Neural crest cell (in vitro differentiated cells): ENCODE measurements at places on chromosomes 3 and 15. TPM values are rescaled to one million over a fixed set of nuclear protein-coding genes. Genes with fewer than 3 reads are reported as not detected.
A peak's percentile ranks its signal among the peaks of the same experiment; 100 is the strongest.

DNA sequence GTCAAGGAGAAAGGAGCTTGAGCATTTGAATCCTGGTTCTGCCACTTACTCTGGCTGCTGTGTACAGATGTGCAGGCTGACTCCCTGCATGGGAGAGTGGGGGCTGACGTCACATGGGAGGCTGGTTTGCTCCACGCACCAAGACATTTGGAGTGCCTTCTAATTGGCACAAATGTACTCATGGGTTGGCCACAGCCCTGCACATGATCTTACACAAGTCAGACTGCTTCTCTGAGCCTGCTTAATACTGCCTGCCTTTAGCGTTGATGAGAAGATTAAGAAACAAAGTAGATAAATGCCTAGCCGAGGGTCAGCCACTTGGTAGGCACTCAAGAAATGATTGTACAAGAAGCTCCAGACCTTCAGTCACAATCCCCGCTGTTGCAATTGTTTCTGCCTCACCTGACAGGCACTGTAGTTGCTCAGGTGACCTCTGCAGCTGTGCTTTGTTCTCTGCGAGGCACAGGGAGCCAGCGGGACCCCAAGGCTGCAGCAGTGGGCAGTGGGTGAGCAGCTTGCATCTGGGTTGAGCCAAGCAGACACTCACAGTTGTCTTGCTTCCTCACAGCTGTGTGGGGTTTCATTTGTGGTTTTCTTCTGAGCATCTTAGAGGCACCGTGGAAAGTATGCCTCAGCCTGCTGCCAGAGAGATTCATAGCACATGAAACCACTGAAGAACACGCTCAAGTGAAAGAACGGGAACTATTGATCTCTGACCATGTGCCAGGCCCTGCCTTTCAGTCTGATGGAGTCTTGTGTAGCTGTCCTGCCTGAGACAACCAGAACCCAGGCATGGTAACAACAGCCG lies 33.1 kb downstream of the GRK7 start:
- H3K4me1 ChIP-seq: peaks cover 45% of the 10 kb centered on the region
- H3K27ac ChIP-seq: no peak overlapping the region
- peak overlapping the region; percentile 28 for H3K4me3 ChIP-seq
- H3K36me3 ChIP-seq: no peaks in the 10 kb centered on the region

GRCh38 chr3:157844800-157845565 lies 261.2 kb downstream of the SHOX2 start:
- no peaks in the 10 kb centered on the region for H3K36me3 ChIP-seq
- no peak for DNase-seq
- H3K27ac ChIP-seq: no peak overlapping the region
- H3K4me3 ChIP-seq: no peak overlapping the region
- no peaks in the 10 kb centered on the region for H3K4me1 ChIP-seq
- H3K27me3 ChIP-seq: no peaks in the 10 kb centered on the region

TEX9 gene
- 17.9 and 21.3 TPM in 2 replicates for total RNA-seq

ASB14 gene
- not detected in 2 replicates for total RNA-seq

GRCh38 chr15:46354443-46354842 lies 719.6 kb downstream of the SQOR start:
- DNase-seq: no peak
- H3K27me3 ChIP-seq: peaks cover 8% of the 10 kb centered on the region
- peaks cover 10% of the 10 kb centered on the region for H3K36me3 ChIP-seq
- no peaks in the 10 kb centered on the region for H3K4me1 ChIP-seq
- H3K4me3 ChIP-seq: no peak overlapping the region

- no peak overlapping the region for H3K4me3 ChIP-seq
- no peaks in the 10 kb centered on the region for H3K4me1 ChIP-seq
- H3K36me3 ChIP-seq: no peaks in the 10 kb centered on the region
- no peak for DNase-seq
- no peak overlapping the region for H3K27ac ChIP-seq
- peaks cover 5% of the 10 kb centered on the region for H3K27me3 ChIP-seq
These were observed 20.7 kb upstream of the SPESP1 start for GRCh38 chr15:68909601-68910100.

LRTM1 gene
- total RNA-seq: 0.23 TPM in 1 of 2 replicates, not detected in the other

CD276 gene
- total RNA-seq: 184 and 199 TPM in 2 replicates

C3orf22 gene
- not detected in 2 replicates for total RNA-seq

WDR93 gene
- total RNA-seq: 0.20 TPM in 1 of 2 replicates, not detected in the other

C3orf85 gene
- not detected in 2 replicates for total RNA-seq

GRCh38 chr3:129560269-129560787 lies 17.4 kb downstream of the H1-8 start:
- DNase-seq: no peak
- peak overlapping the region; percentile 0 for H3K4me3 ChIP-seq
- no peaks in the 10 kb centered on the region for H3K36me3 ChIP-seq
- H3K27ac ChIP-seq: peak overlapping the region; percentile 27
- no peaks in the 10 kb centered on the region for H3K27me3 ChIP-seq

KLHL24 gene
- 19.0 and 23.7 TPM in 2 replicates for total RNA-seq

- H3K4me1 ChIP-seq: peaks cover 12% of the 10 kb centered on the region
- no peak for DNase-seq
- peaks cover 7% of the 10 kb centered on the region for H3K36me3 ChIP-seq
- H3K27me3 ChIP-seq: no peaks in the 10 kb centered on the region
These were observed 27.7 kb upstream of the ANXA2 start for GRCh38 chr15:60425461-60425860.

- no peak for DNase-seq
- no peak overlapping the region for H3K27ac ChIP-seq
- H3K4me1 ChIP-seq: peaks cover 77% of the 10 kb centered on the region
- no peaks in the 10 kb centered on the region for H3K27me3 ChIP-seq
- H3K36me3 ChIP-seq: peaks cover 14% of the 10 kb centered on the region
- H3K4me3 ChIP-seq: peak overlapping the region; percentile 97
These were observed 2.6 kb downstream of the ARID3B start for GRCh38 chr15:74543583-74543982.
